ENCODE measurements at places on chromosomes 12 and 14. TPM values are rescaled to one million over a fixed set of nuclear protein-coding genes. Genes with fewer than 3 reads are reported as not detected.

DNA sequence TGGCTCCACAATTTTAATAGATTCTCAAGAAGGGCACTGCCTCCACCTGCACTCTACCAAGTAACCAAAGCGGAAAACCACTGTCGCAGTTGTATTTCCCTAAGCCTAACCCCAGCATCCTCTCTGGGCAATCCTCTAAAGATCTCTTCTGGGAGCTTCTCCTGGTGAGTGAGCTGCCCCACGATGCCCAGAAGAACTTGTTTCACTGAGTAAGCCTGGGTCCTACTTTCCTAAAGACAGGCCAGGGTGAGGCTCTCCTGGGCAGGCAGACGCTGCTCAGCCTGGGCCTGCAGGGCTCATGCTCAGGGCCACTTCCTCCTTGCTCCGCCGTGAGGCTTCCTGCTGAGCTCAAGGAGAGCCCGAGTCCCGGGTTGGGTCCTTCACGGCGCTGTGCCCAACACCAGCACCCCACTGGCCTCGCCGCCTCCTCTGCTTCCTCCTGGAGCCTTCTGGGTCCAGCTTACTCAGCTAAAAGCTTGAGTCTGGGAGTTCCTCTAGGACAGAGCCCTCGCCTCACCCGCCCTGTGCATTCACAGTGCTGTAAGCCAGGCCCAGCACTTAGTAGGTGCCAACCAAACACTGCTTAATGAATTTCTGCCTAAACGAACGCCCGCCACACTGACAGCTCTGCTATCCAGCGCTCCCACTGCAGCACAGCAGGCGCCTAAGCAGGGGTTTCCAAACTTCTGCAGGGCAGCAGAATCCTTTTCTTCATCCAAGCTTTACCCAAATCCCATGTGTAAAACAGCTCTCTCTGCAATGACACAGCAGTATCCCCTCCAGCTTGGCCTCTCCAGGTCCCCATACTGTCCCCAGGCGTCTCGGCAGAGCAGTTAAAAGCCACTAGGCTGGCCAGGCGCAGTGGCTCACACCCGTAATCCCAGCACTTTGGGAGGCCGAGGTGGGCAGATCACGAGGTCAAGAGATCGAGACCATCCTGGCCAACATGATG is 5.7 kb downstream of the RAB35 start:
- peaks cover 17% of the 10 kb centered on the region for H3K4me1 ChIP-seq
- peak overlapping the region; percentile 8 for H3K27ac ChIP-seq
- no peak for DNase-seq
- H3K27me3 ChIP-seq = no peaks in the 10 kb centered on the region

DNA sequence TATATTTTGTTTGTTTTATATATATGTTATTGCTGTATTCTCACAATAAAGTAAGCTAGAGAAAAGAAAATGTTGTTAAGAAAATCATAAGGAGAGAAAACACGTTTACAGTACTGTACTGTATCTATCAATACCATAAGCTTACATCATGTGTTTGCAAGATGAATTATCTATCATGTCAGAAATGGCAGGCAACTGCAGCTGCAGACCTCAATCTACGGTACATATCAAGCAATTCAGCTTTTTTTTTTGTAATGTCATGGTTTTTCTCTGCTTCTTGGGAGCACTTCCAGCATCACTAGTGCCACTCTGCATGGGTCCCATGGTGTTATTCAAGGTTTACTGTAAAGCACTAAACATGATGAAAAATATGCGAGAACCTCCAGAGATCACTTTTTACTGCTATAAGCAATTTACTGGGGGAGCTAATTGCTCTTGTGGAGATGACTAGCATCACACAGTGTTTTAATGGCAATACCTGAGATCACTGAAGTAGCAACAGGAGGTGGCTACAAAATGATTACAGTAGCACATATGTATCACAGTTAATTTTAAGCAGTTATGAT is 9.0 kb upstream of the KRT2 start:
- no peak overlapping the region for H3K27ac ChIP-seq
- DNase-seq = no peak
- H3K4me3 ChIP-seq = no peak overlapping the region
- no peaks in the 10 kb centered on the region for H3K36me3 ChIP-seq
- no peaks in the 10 kb centered on the region for H3K27me3 ChIP-seq

GRCh38 chr14:61575551-61576150 is 119.7 kb upstream of the HIF1A start:
- H3K36me3 ChIP-seq = no peaks in the 10 kb centered on the region
- peaks cover 5% of the 10 kb centered on the region for H3K4me1 ChIP-seq
- H3K27ac ChIP-seq = no peak overlapping the region
- DNase-seq = no peak

- H3K4me3 ChIP-seq = no peak overlapping the region
- no peaks in the 10 kb centered on the region for H3K4me1 ChIP-seq
- H3K27me3 ChIP-seq = no peaks in the 10 kb centered on the region
- no peak for DNase-seq
- no peaks in the 10 kb centered on the region for H3K36me3 ChIP-seq
- no peak overlapping the region for H3K27ac ChIP-seq
These were observed 48.3 kb downstream of the NPAS3 start for GRCh38 chr14:32986791-32987540.

SINHCAF gene
- total RNA-seq = 286 TPM

GRCh38 chr12:38411426-38411825 is 94.9 kb downstream of the ALG10B start:
- H3K27ac ChIP-seq = no peak overlapping the region
- no peaks in the 10 kb centered on the region for H3K36me3 ChIP-seq
- no peaks in the 10 kb centered on the region for H3K27me3 ChIP-seq

- no peak for DNase-seq
- H3K36me3 ChIP-seq = no peaks in the 10 kb centered on the region
- no peaks in the 10 kb centered on the region for H3K4me1 ChIP-seq
- no peak overlapping the region for H3K4me3 ChIP-seq
- no peak overlapping the region for H3K27ac ChIP-seq
These were observed 66.5 kb downstream of the CACNA1C start for GRCh38 chr12:2119266-2119665.

DNA sequence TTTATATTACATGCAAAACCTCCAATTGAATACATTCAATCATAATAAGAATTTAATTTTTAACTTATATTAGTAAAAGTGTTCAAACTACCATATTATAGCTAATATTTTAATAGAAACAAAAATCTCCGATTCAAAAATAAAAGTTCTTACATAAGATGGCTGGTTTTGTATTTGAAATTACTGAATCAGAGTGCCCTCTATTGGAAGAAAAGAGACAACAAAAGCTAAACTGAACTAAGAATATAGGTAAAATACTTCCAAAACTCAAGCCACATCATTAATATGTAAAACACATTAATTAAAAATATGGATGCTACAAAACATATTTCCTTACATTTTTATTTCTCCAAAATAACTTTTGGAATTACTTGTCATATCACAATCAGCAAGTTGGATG is 120.3 kb downstream of the GARIN6 start:
- no peaks in the 10 kb centered on the region for H3K36me3 ChIP-seq
- H3K27me3 ChIP-seq = no peaks in the 10 kb centered on the region
- DNase-seq = no peak
- no peak overlapping the region for H3K4me3 ChIP-seq

- no peak overlapping the region for H3K4me3 ChIP-seq
- DNase-seq = no peak
- no peaks in the 10 kb centered on the region for H3K27me3 ChIP-seq
- H3K4me1 ChIP-seq = peaks cover 6% of the 10 kb centered on the region
These were observed 39.6 kb upstream of the YY1 start for GRCh38 chr14:100199240-100199860.

- no peak overlapping the region for H3K4me3 ChIP-seq
- no peak overlapping the region for H3K27ac ChIP-seq
- H3K4me1 ChIP-seq = no peaks in the 10 kb centered on the region
- H3K36me3 ChIP-seq = no peaks in the 10 kb centered on the region
- no peak for DNase-seq
These were observed 382.7 kb downstream of the RGS6 start for GRCh38 chr14:72314808-72315435.

DNA sequence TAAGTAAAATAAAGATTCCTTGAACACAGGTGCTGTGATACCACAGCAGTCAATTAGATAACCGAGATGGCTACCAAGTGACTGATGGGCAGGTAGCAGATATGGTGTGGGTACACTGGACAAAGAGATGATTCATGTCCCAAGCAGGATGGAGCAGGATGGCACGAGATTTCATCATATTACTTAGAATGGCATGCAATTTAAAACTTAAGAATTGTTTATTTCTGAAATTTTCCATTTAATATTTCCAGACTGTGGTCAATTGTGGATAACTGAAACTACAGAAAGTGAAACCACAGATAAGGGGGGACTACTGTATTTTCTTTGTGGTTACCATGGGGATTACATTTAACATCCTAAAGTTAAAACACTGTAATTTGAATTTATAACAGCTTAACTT is 7.5 kb upstream of the ZFP36L1 start:
- no peaks in the 10 kb centered on the region for H3K36me3 ChIP-seq
- no peak overlapping the region for H3K4me3 ChIP-seq
- no peak for DNase-seq
- peaks cover 10% of the 10 kb centered on the region for H3K4me1 ChIP-seq
- H3K27me3 ChIP-seq = no peaks in the 10 kb centered on the region

DNA sequence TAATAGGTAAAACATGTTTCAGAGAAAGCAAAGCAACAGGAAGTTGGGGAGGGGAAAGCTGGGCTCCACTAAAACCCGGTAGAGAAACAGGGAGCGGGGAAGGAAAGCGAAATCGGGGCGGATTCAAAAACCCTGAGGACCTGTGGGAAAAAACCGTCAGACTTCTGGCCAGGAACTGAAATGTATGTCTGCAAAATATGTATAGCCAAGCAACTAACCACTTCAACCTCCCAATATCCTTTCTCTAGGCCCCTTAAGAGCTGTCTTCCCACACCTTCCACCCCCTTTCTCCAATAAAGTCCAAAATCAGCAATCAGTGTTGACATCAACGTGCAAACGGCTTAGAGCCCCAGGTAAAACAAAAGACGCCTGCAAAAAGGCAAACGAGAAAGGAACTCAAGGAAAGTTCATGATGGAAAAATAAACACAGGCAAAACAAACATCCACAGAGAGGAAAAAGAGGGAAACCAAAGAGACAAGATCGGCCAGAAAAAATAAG is 32.8 kb downstream of the SIX1 start:
- no peak for DNase-seq
- H3K27ac ChIP-seq = no peak overlapping the region
- peaks cover 11% of the 10 kb centered on the region for H3K4me1 ChIP-seq

DNA sequence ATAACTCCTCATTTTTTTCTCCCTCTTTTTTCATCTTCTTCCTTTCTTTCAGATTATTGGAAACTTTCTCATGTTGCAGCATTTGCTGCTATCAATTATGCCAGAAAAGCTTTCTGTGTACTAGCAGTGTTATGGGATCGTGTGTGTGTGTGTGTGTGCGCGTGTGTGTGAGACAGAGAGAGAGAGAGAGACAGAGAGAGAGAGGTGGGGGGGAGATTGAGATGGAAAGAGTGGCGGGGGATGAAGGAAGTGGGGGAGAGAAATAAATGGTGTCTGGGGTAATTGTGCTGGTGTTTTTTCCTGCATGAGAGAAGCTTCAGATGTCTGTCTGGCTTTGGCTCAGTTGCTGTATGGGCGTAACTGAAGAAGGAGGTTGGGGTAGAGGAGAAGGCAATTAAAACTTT is 268.9 kb downstream of the RAD51B start:
- no peaks in the 10 kb centered on the region for H3K27me3 ChIP-seq
- H3K4me1 ChIP-seq = no peaks in the 10 kb centered on the region
- H3K4me3 ChIP-seq = no peak overlapping the region

DNA sequence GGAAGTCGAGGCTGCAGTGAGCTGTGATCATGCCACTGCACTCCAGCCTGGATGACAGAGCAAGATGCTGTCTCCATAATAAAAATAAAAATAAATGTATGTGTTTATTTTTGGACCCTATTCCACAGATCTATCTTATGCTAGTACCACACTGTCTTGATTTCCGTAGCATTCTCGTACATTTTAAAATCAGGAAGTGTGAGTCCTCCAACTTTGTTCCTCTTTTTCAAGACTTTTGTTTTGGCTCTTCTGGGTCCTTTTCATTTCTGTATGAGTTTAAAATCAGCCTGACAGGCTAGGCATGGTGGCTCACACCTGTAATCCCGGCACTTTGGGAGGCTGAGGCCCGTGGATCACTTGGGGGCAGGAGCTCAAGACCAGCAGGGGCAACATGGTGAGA is 25.8 kb downstream of the DAO start:
- no peaks in the 10 kb centered on the region for H3K27me3 ChIP-seq
- no peaks in the 10 kb centered on the region for H3K36me3 ChIP-seq
- no peak overlapping the region for H3K4me3 ChIP-seq
- DNase-seq = no peak

DNAAF2 gene
- total RNA-seq = 11.5 TPM

GRCh38 chr14:75738192-75738591 is 77.1 kb downstream of the TTLL5 start:
- H3K27ac ChIP-seq = no peak overlapping the region
- H3K4me3 ChIP-seq = no peak overlapping the region
- H3K36me3 ChIP-seq = no peaks in the 10 kb centered on the region
- no peaks in the 10 kb centered on the region for H3K27me3 ChIP-seq
- no peak for DNase-seq

GRCh38 chr12:91397866-91398532 is 215.4 kb upstream of the DCN start:
- H3K27me3 ChIP-seq = no peaks in the 10 kb centered on the region
- H3K36me3 ChIP-seq = no peaks in the 10 kb centered on the region

GRCh38 chr12:111840807-111841206 is 1.2 kb upstream of the MAPKAPK5 start:
- peak overlapping the region; percentile 99 for H3K27ac ChIP-seq
- no peaks in the 10 kb centered on the region for H3K36me3 ChIP-seq
- peaks cover 10% of the 10 kb centered on the region for H3K4me1 ChIP-seq
- H3K27me3 ChIP-seq = no peaks in the 10 kb centered on the region
